ENCODE measurements at places on chromosomes 16 and 17.

DNA sequence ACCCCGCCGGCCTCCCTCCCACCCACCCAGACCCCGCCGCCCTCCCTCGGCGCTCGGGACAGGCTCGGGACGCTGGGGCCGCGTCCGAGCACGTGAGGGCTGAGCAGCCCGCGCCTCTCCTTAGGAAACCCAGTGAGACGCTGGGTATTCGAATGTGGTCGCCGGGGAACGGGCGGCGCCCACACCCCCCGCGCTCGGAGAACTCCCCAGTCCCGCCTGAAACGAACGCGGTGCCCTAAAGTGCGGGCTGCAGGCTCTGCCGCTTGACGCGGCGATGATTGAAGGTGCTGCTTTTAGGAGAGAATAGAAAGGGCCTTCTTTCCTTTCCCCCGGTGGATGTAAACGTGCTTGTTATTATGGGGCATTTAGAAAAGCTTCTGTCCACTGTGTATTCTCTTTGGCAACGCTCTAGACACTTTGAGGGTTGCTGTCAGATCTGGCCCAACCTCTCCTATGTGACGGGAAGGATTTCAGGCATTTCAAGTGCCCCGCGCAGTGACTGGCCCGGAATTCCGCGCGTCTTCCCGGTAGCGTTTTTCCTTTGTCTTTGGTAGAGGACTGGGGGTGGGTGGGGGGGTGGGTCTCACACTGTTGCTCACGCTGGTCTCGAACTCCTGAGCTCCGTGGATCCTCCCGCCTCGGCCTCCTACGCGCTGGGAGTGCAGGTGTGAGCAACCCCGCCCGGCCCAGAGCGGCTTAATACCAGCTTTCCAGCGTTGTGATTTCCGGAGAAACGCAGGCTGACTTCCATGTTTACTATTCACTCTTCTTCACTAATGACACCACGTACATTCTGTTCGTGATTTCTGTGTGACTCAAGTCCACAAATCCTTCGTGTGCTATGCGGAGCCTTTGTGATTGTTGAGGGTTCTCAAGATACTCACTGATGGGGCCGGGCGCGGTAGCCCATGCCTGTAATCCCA is 21.8 kb upstream of the FOXK2 start:
- DNase-seq: peak; percentile 32

- no peak for DNase-seq
Measured at GRCh38 chr17:41360296-41360995, 9.2 kb downstream of the KRT33B start.

GRCh38 chr16:51155820-51156806 is 5.0 kb upstream of the SALL1 start:
- DNase-seq: peak; percentile 4

DNA sequence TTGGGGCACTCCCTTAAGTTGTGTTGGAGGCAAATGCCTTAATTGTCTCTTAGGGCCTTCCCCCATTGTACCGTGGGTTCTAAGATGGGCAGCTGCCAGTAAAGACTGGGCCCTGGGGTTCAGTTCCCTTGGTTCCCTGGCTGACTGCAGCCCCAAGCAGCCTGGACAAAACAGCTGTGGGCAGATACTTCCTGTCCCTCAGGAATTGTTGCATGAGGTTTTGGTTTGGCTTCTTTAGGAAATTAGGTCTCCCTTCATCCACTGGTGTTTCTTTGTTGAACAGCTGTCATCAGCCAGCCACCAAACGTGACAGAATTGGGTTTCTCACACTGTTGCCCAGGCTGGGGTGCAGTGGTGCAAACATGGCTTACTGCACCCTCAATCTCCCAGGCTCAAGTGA is 42.0 kb upstream of the ETV4 start:
- no peak for DNase-seq

- no peak for DNase-seq
Measured at GRCh38 chr16:26457095-26457494, 609.6 kb upstream of the C16orf82 start.

DNA sequence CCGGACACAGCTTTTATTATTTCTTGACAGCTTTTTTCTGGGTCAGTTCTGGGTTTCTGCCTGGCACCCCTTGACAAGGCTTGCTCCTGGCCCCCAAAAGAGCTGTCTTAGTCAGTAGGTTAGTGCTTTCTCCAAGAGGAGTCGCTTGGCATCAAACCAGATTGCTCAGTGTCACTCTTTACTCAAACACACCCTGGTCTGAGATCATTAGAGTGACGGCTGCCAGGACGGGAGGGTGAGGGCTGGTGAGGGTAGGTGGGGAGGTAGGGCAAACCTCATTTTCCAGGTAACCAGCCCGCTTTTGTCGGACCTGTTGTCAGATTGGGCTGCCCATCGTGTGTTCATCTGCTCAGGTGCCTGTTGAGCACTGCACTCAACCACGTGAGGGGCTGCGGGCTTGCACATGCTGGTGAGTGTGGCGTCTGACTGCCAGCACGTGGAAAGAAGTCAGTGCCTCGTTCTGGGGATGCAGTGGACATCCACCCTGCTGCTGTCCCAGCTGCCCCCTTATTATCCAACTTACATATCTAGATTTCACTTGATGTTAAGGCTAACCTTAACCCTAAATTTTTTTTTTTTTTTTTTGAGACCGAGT is 12.4 kb downstream of the TMEM94 start:
- no peak for DNase-seq

GRCh38 chr17:43327421-43327820 is 71.4 kb upstream of the ARL4D start:
- DNase-seq: no peak

DNA sequence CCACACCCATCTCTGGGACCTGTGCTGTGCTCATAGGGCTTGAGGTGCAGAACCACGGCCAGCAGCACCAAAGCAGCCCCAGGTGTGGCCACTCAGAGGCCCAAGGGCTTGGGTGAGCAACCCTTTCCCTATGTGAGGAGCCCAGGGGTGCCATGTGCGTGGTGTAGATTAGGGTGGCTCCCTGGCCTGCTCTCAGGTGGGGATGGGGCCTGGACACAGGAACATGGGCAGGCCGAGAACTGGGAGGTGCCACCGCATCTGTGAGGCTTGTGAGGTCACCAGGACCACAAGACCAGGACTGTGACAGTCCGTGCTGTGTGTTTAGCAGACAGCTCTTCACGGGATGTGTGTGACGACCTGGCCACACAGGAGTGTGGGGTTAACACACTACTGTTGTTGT is 103.5 kb upstream of the ZNF750 start:
- no peak for DNase-seq

- no peak for DNase-seq
Measured at GRCh38 chr17:48818361-48818841, 1.4 kb upstream of the TTLL6 start.

DNA sequence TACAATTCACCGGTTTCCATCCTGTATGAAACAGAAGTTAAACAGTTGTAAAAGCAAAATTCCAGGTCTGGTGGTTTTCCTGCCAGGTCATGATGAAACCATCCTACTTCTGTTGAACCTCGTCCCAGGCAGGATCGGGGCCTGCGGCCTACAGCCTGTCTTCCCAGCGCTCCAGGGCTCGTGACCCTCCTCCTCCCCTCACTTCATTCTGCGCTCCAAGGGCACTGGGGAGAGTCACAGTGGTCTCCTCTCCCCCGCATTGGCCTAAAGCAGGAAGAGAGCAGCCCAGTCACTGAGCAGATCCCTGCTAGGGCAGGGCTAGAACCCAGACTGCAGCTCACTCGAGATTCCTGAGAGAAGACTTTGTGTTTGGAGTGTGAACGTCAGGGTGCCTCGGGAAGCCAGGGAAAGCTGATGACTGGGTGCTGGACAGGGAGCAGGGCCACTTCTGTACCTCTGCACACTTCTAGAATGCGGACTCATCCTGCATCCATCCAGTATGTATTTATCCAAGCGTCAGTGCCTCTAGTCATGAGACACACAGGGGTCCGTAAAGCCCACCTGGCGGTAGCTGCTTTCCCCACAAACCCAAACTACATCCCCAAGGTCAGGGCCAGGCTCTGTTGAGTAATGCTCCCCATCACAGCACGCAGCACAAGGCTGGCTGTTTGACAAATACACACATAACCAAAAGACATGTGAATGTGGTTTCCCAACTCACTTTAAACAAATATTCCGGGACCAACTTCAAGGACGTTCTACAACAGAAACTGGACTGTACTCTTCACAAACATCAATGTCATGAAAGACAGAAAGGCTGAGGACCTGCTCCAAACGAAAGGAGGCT is 1.7 kb upstream of the ITGAE start:
- peak; percentile 82 for DNase-seq

- DNase-seq: peak; percentile 78
Measured at GRCh38 chr17:73343168-73343634, 31.4 kb upstream of the CDC42EP4 start.

- DNase-seq: peak; percentile 88
Measured at GRCh38 chr17:82230609-82231311, 1.9 kb downstream of the SLC16A3 start.

- no peak for DNase-seq
Measured at GRCh38 chr17:50388728-50389127, 8.6 kb downstream of the LRRC59 start.

DNA sequence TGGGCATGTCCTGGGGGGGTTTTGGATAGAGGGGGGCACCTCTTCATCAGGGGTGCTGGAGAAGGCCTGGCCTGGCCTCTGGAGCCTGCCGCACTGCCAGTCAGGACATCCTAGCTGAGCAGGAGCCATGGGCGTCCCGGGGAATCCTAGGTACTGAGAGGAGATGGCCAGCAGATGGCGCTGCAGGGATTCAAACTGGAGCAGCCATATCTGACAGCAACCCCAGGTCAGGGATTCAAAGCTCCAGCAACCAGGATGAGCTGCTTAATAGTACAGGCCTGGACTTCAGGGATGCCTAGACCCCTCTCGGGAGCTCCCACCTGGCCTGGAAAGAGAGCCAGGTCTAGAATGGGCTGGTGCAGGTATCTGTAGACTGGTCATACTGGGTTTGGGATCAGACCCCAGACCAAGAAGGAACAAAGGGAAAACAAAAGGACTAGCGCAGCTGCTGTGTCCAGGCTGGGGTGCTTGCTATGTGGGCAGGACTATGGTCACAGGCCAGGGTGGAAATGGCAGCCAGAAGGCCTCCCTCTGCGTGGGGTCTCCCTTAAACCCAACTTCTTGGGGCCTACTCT is 306.9 kb upstream of the RBFOX1 start:
- DNase-seq: no peak

GRCh38 chr17:30449480-30449879 is 27.7 kb upstream of the GOSR1 start:
- peak; percentile 81 for DNase-seq

DNA sequence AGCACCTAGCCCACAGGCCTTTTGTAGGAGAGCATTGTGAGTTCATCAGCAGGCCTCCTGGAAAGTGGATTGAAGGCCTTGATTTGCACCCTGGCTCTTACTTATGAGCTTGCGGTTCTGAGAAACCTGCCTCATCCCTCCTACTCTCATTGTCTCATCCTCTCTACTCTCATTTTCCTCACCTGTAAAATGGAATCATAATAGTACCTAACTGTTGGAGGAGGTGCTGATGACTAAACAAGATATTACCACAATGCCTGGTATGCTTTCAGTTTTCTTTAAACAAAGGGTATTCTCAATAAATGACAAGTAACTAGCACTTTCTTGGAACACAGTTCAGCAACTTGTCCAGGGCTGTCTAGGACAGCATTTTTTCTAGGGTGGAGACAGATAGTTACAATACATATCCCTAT is 243.1 kb upstream of the MAF start:
- DNase-seq: no peak

DNA sequence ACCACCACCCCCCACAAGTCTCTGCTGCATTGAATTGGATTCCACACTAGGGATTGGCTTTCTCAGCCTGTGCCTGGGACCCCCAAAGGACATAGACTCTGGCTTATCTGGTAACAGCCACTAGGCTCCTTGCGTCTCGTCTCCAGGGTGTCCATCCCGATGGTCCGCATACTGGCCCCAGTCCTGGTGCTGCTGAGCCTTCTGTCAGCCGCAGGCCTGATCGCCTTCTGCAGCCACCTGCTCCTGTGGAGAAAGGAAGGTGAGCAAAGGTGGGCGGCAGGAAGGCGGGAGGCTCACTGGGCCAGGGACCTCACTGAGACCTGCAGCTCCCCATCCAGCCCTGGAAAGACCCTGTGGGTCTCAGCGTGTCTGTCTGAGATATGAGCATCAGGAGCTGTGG is 8.1 kb downstream of the CD300LG start:
- no peak for DNase-seq

DNA sequence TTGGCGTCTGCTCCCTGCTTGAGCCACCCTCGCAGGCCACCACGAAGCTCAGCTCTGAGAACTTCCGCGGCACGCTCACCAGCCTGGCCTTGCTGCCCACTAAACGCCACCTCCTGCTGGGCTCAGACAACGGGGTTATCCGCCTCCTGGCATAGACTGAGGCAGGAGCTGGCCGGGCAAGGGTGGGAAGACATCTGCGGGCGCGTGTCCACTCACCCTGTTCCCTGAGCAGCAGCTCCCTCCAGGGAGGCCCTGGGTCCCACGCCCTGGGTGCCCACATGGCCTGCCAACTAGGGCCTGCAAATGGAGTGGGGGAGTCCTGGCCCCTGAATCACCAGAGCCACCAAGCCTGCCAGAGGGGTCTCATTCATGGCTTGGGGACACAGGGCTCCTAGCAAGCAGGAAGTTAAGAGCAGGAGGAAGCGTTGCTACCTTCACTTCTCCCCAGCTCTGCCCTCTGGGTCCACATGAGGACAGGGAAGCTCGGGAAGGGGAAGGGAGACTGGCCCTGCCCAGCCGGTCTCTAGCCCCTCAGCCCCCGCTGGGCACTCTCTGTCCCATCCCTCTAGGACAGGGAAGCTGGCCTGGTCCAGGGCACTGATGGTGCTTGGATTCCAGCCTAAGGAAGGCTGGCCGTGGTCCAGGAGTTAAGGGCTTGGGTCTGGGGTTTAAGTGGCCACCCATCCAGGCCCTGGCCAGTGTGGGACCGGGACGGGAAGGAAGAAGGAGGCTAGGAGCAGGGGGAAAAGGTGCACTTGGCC is 5.0 kb upstream of the SERPINF2 start:
- DNase-seq: no peak

- no peak for DNase-seq
Measured at GRCh38 chr16:48603647-48604376, 6.2 kb downstream of the N4BP1 start.

DNA sequence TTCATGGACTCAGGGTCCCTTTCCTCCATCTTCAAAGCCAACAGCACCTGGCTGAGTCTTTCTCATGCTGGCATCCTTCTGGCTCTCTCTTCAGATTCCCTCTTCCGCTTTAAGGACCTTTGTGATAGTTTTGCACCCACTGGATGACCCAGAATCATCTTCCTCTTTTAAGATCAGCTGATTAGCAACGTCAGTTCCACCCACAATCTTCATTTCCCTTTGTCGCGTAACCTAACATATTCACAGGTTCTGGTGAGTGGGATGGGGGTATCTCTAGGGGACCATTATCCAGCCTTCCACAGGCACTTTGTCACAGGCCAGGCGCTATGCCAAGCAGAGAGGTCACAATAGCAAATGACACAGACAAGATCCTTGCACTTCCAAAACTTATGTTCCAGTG is 593.8 kb downstream of the MAF start:
- DNase-seq: no peak

DNA sequence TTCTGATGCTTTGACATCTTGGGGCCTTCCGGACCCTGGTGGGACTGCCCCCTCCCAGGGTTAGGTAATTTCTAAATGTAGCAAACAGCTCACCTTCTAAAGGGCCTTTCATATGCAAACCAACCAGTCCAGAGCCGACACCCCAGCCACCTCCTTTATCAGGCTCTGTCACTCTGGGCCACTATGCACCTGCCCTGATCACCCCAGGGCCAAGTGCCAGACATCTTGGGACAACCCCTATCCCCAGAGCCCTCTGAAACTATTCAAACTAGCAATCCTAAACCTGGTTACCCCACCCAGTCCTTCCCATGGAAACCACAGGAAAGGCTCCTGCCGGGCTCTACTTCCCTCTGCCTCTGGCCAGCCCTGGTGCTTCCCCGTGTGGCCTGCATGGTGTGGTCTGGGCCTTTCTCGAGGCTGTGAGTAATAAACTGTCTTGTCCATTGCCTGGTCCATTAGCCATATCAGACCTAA is 91.2 kb upstream of the TNRC6C start:
- DNase-seq: no peak

GRCh38 chr16:56289416-56289815 is 98.1 kb downstream of the GNAO1 start:
- DNase-seq: no peak
